ENCODE measurements at places on chromosomes 11 and 22.

- ATAC-seq, result no peak
Observed at GRCh38 chr11:61472282-61472681, 36.3 kb upstream of the LRRC10B start.

- ATAC-seq, result no peak
Observed at GRCh38 chr11:10285148-10285802, 8.7 kb downstream of the SBF2 start.

GRCh38 chr11:1150769-1151365 lies 6.9 kb upstream of the MUC5AC start:
- no peak for ATAC-seq

DNA sequence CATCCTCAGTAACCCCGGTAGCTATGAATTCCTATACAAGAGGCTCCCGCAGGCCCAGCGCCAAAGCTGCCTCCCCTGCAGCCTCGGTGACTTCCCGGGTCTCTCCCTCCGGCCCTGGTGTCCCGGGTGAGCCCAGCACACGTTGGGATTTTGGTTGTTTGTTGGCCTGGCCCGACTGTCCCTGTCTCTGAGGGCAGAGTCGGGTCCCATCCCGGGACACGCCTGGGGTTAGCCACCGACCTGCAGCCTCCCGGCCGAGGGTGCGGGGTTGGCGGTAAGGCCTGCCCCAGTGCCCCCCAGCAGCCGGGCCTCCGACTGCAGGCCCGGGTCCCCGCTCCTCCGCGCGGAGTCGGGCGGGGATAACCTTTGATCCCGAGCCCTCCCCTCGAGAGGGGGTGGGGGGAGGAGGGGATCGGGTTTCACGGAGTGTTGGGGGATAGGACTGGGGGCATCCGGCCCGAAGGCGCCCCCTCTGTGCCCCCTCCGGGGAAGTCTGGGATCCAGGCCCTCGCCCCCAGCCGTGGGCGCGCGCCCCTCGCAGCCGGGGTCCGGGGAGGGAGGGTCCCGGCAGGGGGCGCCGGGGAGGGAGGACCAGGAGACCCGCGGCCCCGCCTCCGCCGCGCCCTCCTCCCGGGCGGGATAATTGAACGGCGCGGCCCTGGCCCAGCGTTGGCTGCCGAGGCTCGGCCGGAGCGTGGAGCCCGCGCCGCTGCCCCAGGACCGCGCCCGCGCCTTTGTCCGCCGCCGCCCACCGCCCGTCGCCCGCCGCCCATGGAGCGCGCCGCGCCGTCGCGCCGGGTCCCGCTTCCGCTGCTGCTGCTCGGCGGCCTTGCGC lies at the start of gene FBLN1:
TSS of gene FBLN1 (plus strand) at position 669 of the 835 bp plus-strand sequence. CDS start at position 772, 103 bp downstream.
- no peak for ATAC-seq

DNA sequence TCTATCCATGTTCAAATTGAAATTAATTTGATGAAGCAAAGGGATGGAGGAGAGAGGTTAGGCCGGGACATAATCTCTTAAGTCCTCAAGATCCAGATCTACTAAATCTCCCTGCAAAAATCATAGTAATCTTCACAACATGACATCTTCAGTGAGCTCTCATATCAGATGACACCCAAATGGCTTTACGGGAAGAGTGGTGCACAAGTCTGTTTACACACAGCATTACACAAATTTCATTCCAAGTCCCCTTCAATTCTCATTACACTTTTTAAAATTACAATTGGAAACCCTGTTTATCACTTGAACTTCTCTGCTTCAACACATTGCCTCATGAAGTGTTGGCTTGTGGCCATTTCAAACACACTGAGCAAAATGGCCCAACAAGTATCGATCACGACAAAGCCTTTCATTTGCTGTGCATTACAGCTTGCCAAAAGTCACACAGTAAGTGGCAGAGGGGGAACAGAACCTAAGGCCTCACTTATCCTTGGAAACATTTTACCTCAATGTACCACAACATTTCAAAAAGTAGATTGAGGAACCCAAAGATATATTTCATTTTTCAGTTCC lies 17.9 kb upstream of the TPH1 start:
- no peak for ATAC-seq

- ATAC-seq, result no peak
Observed at GRCh38 chr11:17777086-17777737, 42.6 kb downstream of the KCNC1 start.

DNA sequence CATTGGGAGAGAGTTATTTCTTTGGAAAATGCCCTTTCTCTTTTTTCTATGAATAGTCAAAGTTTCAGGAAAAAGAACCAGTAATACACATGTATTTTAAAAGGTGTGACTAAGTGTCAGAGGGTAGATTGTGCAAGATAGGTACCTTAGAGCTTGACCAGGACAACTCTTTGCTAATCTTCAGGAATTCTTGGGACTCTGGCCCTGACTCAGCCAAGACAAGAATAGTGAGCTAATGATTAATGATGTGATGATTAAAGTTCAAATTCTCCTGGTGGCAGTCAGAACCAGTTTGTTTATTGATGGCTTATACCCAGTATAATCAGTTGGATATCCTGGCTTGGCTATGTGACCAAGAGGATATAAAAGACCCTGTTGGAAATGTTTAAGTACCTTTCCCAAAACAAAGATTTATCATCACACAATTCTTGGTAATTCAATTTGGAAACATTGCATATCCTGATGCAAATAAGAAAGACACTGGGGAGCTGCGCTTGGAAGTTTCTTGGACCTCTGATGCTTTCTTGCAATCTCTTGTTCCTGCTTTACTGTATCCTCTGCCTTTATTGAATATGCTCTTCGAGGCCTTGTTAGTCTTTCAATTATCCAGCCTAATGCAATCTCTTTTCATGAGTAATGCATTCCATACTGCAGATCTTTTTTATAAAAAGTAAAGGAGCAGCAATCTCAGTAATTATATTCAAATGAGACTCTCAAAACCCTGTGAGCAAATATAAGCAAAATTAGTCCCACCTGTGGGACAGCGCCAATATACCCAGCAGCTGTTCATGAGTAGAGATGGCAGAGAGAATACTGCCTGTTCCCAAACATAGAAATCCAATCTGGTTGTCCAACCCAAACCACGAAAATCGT lies 48.0 kb upstream of the CEP126 start:
- ATAC-seq, result no peak

DNA sequence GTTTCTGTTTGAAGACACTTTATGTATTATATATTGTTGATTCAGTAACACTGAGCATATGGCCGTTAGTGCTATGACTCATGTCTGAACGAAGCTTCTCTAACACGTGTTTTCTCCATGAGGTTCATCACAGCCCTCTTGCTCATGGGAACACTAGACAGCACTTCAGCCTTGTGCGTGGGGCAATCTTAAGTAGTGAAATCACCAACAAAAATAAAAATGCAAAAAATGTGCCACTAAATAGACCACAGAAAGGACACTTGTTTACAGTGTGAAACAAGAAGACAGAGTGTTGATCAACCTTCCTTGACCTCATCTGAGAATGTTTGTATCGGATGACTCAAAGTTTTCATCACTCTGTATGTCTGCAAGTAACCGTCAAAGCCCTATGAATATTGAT lies 94.5 kb downstream of the FDX1 start:
- ATAC-seq, result no peak

DNA sequence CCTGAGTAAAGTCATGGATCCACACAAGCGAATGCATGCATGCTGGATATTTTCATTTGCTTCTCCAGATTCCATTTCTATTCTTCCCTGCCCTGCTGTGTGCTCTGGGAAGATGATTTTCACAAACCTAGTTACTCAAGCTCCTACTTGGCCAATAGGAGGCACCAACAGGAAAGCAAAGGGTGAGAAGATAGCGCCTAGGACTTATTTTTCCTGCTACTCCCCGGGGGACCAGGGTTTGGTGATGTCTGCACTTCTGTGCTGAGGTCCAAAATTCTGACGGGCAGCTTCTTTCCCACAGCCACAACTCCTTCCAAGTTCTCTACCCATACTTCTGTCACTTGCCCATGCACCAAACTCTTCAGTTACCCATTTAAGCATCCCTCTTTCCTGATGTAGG lies 509.3 kb upstream of the TENM4 start:
- ATAC-seq, result no peak

DNA sequence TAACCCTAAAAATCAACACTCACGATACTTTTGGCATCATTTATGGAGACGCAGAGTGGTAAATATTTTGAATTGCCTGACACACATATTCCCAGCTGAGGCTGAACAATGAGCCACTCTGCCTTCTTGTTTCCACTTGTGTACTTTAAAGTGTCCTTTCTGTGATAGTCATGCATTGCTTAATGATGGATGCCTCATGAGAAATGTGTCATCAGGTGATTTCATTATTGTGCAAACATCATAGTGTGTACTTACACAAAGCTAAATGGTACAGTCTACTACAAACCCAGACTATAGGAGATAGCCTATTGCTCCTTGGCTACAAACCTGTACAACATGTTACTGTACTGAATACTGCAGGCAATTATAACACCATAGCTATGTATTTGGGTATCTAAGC lies 44.2 kb downstream of the MRE11 start:
- ATAC-seq, result no peak

DNA sequence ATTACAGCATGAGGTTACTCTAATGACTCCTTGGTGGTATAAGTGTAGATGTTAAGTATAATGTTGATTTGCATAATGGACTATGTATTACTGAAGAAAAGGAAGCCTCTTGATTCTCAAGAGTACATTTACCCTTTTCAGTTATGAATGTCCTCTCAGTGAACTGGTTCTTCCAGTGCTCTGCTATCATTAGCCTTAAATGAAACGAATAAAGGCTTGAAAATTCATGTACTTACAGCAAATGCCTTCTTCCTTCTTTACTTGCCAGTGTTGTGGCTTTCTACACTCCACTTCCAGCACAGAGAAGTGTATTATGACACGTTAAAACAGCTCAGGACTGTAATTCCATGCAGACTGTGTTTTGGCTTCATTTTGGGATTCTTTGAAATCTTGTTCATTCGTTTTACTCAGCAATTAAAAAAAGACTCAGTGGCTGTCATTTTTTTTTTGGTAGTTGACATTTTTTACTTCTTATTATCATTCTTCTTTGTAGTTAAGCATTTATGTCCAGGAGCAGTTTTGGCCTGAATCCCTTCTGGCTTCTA lies 96.9 kb downstream of the MTMR3 start:
- ATAC-seq, result no peak

- ATAC-seq, result no peak
Observed at GRCh38 chr11:102762361-102762767, 18.1 kb downstream of the MMP10 start.

DNA sequence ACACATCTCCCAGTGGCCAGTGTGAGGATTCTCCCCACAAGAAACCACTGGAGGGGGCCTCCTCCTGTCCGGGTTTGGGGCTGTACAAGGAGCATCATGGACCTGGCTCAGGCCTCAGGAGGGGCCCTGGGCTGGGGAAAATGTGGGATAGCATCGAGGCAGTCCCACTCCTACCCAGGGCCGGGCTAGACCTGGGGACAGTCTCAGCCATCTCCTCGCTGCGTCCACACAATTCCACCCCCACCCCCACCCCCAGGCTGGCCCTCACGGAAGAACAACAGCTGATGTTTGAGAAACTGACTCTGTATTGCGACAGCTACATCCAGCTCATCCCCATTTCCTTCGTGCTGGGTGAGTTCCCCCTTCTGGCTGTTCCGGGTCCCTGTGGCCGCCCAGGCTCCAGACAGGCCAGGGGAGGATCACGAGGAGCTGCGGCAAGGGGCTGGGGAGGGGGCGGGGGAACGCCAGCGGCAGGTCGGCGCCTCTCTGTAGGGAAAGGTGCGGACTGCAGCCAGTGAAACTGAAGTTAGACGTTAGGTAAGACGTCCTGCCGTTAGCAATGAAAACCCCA lies 4.8 kb downstream of the BEST1 start:
- ATAC-seq, result no peak

- ATAC-seq, result no peak
Observed at GRCh38 chr11:131579932-131580387, 209.5 kb downstream of the NTM start.

DNA sequence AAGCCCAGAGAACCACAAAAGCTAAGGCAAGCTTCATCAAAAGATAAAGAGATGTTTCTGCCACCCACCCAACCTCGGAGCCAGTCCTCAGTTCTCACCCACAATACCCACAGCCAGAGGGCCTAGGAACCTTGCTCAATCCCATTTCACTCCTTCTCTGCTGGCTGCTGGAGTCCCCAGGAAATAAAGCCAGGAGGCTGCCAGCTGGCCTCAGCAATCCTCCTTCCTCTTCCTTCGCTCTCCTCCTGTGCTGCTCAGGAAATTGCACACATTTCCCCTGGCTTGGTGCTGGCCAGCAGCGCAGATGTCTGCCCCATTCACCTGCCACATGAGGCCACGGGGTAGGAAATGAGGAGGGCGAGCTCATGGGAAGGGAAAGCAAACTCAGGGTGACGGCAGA lies 91.8 kb upstream of the LDLRAD3 start:
- ATAC-seq, result no peak

DNA sequence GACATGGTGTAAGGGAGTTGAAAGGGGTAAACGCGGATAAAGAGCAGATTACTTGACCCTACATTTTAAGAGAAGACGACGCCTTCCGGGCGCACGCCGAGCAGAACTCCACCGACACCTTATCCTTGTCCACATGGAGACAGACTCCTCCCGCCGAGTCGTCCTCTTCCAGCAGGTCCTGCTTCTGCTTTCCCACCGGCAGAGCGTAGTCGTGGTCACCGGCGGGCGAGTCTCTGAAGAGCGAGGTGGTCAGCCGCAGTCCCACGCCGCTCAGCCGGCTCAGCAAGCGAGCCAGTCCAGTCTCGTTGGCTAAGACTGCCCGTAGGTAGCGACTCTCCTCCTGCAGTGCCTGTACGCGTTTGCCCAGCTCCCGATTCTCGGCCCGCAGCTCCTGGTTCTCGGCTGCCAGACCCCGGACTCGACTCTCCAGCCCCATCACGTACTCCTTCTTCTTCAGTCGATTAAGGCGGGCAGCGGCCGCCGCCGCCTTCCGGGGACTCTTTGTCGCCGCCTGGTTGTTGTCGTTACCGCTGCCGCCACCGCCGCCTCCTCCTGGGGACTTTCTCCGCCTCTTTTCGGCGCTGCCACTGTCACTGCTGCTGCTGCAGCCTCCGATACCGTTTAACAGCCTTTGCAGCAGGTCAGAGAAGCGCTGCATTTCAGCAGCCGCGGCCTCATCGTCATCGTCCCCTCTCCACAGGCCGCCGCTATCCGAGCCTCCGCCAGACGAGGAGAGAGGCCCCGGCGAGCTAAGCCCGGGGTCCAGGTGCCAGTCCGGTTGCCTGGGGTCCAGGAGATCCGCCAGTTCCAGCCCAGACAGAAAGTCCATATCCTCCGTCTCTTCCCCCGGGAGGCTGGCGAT lies 945 bp downstream of the CREBZF start:
- peak; percentile 81 for ATAC-seq

DNA sequence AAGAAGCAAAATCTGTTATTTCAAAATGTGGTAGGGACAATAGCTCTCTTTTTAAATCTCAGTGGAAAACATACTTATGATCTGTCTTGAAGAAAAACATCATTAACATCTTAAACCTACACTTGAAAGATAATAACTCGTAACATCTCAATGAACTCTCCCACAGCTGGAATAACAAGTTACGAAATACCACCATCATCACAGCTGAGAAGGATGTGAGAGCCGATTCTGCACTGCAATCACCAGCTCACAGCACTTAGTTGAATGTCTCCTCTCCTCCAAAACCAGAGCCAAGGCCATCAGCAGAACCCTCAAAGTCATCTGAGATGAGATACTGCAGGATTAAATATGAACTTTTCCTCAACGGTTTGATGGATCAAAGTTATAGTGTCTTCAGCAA lies 124.3 kb downstream of the ARHGAP20 start:
- no peak for ATAC-seq

All from activated CD4-positive, CD25-positive, alpha-beta regulatory T cell treated with anti-CD3 and anti-CD28 coated beads, Interleukin-2, amount 50 U/mL, for 24 hours (primary cell).